ENCODE measurements at places on chromosomes 1 and 21.
A peak's percentile ranks its signal among the peaks of the same experiment; 100 is the strongest.

DNA sequence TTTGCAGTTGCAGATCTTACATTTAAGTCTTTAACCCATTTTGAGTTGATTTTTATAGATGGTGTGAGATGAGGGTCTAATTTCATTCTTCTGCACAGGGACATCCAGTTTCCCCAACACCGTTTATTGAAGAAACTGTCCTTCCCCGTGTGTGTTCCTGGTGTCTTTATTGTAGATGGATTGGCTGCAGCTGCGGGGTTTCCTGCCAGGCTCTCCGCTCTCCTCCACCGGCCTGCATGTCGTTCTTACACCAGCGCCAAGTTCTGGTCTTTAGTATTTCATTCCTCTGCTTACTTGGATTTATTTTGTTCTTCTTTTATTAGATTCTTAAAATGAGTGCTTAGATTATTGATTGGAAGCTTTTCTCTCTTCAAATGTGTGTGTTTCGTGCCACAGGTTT, 98.9 kb upstream of the COL6A1 start:
- DNase-seq, result no peak

DNA sequence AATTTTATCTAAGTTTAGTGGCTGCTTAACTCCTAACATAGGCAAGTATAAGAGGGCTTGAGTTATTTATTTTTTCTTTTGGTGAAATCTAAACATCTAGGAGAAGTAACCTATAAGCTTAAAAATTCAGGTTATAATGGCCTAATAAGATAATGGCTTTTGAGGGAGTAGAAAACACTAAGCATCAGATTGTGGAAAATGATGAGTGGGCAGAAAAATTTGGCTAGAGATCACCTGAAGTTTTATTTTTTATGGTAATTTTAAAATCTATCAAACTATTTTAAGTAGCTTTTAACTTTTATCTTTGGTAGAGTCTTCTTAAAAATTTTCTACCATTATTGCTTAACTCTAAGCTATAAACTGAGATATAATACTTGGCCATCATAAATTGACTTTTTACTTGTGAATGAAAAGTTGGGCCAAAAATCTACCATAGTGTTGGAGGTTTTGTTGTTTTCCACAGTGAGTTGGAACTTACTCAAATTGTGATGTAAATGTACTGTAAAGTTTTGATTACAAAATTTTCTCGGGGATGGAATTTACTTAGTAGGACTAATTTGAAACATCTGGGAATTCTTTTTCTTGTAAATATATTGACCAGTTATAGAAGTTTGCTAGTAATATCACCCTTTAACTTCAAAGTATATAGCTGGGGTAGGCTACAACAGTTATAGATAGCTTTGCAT, 63.9 kb downstream of the USP25 start:
- peak; percentile 30 for DNase-seq

DNA sequence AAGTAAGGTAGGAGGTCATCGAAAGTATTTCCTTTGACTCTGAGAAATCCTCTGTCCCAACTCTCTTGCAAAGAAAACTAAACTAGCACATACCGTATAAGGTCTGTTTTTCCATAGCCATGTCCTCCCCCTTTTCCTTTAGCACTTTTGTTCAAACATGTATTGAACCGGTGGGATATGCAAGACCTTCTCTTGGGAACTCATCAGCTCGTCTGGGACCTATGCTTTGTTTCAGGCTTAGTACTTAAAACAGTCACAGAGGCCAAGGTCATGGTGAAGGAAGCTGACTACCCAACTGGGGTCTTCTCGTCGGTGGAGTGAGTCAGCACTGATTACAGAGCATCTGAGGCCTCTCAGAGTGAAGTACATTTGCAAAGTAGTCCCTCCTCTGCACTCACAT, 185.0 kb downstream of the ZBTB18 start:
- DNase-seq, result peak; percentile 7

GRCh38 chr1:221801773-221802516, 60.1 kb upstream of the DUSP10 start:
- peak; percentile 71 for DNase-seq

DNA sequence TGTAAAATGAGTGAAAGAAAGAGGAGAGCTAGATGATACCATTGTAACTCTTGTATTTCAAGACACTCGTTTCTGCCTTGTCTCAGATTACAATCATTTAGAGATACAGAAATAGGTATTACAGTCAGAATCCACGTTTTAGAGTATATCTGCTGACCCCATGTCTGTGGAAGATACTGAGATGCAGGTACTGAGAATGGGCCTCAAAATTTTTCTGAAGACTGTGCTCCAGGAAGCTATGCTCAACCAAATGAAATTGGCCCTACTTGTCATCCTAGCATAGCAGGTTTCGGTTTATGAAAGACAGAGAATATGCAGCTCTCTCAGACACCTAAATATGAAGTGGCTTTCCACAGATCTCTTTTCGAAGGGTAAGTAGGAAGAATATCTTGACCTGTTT, 6.0 kb upstream of the WARS2 start:
- no peak for DNase-seq

Measured in EH (cell line).